ENCODE measurements at places on chromosomes 2 and 18.

- no peak for DNase-seq
These were observed 147.4 kb upstream of the STK17B start for GRCh38 chr2:196318517-196319377.

- no peak for DNase-seq
These were observed 230.9 kb downstream of the DSEL start for GRCh38 chr18:67285583-67285982.

- DNase-seq: no peak
These were observed 57.4 kb upstream of the RMP24 start for GRCh38 chr18:35915056-35915455.

- DNase-seq: no peak
These were observed 315.9 kb upstream of the ZEB2 start for GRCh38 chr2:144835634-144836350.

DNA sequence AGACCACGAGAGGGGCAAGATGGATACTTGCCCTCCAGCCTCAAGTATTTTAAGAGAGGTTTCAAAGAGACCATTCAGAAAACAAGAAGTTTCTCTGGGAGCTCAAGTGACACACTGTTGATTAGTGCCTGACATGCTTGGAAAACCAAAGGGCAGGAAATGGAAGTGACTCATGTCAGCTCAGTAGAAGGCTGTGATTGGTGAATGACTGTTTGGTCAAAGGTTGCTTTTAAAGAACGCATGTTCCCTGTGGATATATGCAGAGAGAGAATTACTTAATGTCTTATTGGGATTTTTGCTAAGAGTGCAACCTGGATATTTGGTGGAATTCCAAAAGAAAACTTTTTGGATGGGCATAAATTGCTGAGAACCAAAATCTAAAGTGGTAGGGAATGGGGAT is 549.9 kb downstream of the XIRP2 start:
- no peak for DNase-seq

- peak; percentile 95 for DNase-seq
These were observed at the start of gene IL1RN for GRCh38 chr2:113126845-113127645. TSS of gene IL1RN (plus strand) at chr2:113127598. CDS start at chr2:113127625, 27 bp downstream.

- DNase-seq: peak; percentile 13
These were observed 96.7 kb upstream of the LMAN1 start for GRCh38 chr18:59455728-59456276.

DNA sequence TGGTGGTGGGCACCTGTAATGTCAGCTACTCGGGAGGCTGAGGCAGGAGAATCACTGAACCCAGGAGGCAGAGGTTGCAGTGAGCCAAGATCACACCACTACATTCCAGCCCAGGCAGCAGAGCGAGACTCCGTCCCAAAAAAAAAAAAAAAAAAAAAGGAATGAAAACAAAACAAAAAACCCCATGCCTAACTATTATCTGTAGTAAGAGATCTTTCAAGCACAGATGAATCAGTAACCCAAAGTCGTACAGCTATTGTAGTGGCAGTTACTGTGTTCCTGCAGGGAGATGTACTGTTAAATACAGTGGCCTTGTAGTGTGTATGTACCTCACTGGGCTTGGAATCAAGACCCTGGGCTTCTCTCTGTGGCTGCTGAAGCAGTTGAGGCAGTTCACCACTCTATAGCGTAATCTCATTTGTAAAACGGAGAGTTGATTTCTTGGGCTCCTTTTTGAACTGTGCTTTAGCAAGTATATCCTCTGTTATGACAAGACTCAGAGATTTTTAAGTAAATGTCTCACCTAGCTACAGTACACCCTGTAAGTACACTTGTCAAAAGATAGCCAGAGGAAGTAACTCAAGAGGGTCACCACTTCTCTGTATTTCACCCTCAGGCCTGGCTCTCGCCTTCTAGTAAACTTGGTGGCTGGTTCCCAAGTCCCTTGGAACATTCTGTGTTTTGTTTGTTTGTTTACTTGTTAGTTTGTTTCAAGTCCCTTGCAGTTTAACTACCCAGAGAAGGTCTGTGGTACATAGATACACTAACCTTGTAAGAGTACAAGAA is 109.6 kb upstream of the FOSL2 start:
- no peak for DNase-seq

DNA sequence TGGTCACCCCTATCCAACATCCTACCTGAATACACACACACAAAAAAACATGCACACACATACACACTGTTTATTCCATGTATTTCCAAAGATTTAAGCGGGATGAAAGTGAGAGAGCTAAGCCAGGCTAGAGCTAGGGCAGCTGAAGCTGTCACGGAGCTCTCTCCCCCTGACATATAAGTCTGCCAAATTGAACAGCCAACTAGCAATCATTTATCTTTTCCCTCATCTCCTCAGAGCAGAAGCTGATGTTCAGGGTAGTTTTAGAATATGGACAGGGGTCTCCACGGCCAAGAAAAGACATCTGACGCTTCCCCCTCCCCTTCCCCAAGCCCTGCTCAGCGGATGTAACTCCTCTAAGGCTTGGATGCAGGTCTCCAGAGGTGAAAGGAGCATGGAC is 171.6 kb downstream of the GRB14 start:
- no peak for DNase-seq

DNA sequence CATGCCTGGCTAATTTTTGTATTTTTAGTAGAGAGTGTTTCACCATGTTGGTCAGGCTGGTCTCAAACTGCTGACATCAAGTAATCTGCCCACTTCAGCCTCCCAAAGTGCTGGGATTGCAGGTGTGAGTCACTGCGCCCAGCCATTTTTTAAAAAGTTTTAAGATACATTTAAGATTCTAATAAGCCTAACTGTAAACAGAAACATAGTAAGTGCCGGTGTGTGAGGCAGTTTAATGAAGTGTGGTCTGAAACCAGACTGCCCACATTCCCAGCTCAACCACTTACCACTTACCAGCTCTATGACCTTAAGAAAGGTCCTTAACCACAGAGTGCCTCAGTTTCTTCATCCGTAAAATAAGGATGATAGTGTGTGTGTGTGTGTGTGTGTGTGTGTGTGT is 42.4 kb downstream of the TMEM237 start:
- DNase-seq: no peak

DNA sequence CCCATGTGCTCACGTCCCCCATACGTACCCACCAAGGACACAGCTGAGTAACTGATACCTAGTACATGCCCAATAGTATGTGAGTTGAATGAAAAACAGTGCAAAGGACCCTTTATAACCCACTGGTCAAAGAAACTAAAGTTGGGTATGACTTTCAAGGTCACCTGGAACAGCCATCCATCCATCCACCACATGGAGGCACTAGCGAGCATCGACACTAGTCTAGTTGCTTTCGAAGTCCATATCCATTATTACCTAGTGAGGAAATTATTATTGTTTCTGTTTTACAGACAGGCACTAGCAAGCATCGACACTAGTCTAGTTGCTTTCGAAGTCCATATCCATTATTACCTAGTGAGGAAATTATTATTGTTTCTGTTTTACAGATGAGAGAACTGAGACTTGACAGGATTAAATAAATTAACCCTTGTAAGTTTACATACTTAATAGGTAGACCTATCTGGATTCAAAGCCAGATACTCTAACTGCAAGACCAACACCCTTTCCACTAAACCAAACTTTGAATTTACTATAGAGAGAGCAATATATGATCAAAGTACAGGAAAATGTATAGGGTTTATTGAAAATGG is 233.7 kb downstream of the METTL4 start:
- peak; percentile 52 for DNase-seq

DNA sequence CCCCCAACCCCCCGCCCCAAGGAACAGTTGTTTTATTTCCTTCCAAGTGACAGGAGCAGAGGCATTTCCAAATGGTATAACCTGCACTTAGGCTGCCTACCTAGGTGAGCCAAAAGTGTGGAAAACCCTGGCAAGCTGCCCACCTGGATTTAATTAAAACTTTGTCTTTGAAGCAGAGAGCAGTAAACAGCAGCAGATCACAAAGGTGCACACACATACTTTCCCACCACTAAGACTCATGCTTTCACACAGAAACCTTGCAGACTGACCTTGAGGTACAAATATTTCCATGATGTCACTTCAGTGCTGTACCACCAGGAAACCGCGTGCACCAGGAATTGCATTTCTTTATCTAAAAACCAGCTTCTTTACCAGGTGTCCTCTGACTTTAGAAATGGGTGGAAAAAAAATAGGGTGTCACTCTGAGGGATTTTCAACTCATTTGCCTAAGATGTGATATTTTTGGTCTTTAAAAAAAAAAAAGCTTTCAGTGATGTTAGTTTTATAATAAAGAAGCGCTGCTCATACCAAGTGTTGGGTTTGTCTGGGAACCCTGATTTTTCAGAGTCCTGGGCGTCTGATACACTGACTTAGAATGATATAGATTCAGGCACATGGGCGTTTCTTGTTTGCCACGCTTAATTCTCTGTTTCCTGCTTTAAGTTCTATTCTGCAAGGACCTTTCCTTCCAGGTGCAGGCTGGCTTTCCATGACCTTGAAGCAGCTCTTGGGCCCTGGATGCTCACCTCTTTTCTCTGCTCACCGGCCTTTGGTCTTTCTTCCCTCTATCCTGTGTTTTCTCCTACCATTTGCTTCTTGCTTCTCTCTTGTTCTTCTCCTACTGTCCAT is 70.7 kb upstream of the BCL2L11 start:
- no peak for DNase-seq

- DNase-seq: no peak
These were observed 617.5 kb upstream of the SOX11 start for GRCh38 chr2:5074733-5075132.

GRCh38 chr18:11134940-11135339 is 14.4 kb downstream of the PIEZO2 start:
- DNase-seq: no peak

- DNase-seq: no peak
These were observed 76.9 kb downstream of the WDSUB1 start for GRCh38 chr2:159209341-159210306.

DNA sequence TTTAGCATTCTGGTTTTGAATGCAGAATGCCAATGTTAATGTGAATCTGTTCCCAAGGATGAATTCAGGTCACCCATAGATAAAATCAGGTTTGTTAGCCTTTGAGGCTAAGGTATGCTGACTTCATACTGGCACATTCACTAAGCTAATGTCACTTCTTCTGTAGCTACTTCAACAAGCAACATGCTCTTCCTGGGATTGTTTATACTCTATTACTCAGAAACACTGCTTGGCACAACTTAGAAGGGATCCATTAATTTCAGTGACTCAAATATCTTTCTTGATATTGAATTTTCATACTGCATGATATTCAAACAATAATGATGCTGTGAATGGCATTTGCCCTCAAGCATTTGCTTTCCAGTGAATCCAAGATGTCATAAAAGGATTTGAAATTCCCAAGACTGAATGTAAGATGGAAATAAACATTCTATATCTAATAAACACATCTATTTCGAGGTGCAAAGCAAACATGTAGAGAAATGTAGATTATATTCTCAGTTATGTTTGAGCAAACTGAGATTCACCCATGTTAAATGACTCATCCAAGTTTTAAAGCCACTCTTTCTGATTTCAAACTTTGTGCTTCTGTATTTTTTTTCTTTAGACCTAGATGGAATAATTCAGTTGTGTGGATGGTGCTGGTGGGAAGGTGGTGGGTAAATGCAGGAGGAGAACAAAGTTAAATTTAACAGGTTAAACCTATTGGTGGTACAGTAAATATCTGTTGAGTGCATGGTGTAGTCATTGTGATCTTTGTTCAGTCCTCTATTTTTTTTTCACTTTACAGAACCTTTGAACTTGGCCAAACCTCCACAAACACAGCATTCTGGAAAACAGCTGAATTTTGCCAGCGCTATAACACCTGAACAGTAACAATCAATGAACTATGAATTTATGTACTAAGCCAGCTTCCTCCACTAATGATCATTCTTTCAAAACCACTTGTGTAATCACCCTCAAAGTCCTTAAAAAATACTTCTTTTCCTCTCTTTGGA is 162.1 kb upstream of the XIRP2 start:
- no peak for DNase-seq

DNA sequence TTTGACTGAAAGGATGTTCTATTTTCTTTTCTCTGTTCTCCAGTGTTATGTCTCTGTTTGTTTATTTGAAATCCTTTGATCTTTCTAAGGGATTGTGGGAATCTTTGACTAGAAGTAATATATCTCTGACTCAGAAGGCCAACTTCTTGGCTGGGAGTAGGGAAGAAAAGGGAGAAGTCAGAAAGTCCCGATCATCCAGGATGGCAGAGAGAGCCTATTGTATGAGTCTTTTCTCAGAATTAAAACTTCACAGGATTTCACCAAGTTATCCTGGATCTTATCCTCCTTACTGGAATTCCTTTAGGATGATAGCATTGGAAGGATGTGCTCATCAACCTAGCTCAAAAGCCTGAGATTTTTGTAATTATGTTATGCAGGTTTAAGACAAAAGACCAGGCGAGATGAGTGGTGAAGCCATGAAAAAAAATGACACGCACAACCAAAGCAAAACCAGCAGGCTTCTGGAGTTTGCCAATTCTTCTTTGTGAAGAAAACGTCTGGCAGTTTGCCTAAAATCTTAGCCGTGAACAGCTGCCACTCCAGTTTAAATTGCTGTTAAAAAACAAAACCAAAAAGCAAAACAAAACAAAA is 383.6 kb upstream of the SMIM21 start:
- no peak for DNase-seq

DNA sequence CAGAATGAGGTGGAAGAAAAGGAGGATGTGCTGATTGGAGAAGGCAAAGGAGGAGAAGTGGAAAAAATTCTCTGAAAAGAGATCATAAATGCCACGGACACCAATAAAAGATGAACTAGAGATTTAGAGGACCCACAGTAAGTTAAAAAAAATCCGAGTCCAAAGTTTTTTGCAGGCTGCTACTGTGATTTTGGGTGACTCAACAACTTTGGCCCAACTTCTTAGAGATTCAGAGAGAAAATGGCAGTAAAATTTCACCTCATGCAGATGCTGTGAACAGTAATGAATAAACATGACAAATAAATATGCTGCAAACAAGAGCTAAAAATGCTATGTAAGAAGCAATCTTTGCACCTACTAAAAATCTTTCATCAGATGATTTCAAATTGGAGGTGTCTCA is 176.9 kb upstream of the SESTD1 start:
- DNase-seq: no peak

- no peak for DNase-seq
These were observed 193.5 kb upstream of the EPC2 start for GRCh38 chr2:148451046-148451445.

GRCh38 chr2:95309599-95309998 is 12.5 kb downstream of the KCNIP3 start:
- no peak for DNase-seq

DNA sequence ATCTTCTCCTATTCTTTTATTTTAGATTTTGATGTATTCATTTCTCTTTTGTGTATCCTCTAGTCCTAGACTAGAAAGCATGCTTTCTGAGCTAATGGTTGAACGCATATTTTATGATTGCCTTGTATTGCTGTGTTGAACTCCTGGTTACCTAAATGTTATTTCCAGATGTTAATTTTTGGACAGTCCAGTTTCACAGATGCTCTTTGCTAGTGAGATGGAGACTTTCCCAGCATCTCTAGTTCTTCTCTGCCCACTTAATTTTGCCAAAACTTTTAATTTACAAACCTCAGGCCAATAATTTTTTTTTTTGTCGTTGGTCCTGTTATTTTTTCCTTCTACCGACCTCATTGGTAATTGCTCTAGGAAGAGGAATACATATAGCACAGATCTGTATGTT is 153.2 kb downstream of the HAUS1 start:
- DNase-seq: no peak

- no peak for DNase-seq
These were observed 10.5 kb downstream of the CYB5A start for GRCh38 chr18:74281011-74281979.

- no peak for DNase-seq
These were observed 2.5 kb upstream of the RAD51AP2 start for GRCh38 chr2:17520761-17521160.

GRCh38 chr2:172092716-172093415 is 7.6 kb downstream of the DLX1 start:
- no peak for DNase-seq

GRCh38 chr2:61951881-61952280 is 46.4 kb downstream of the COMMD1 start:
- DNase-seq: no peak

GRCh38 chr18:62741118-62741566 is 25.8 kb downstream of the PHLPP1 start:
- peak; percentile 90 for DNase-seq
